Stimulated activated CD4-positive, alpha-beta T cell treated with anti-CD3 and anti-CD28 coated beads, Interleukin-1b, Interleukin-23, amount 100 ng/mL, for 24 hours (primary cell): ENCODE measurements at places on chromosomes 11 and 22.

DNA sequence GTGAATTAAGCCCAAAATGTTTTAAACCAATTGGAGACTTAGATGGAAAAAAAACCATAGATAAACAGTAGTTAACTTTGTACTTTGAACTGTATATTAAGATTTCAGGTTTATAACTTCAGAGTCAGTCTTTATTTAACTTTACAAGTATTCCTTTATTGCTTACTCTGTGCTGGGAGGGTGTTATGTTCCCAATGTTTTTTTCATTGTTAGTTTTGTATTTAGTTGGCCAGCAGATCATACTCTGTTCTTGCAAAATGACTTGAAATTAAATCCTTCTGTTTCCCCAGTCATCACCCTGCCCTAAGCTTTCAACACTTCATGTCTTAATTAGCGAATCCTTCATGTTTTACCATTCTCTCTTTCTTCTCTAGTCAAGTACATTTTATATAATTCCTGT is 25.3 kb downstream of the SIK2 start:
- DNase-seq: no peak

DNA sequence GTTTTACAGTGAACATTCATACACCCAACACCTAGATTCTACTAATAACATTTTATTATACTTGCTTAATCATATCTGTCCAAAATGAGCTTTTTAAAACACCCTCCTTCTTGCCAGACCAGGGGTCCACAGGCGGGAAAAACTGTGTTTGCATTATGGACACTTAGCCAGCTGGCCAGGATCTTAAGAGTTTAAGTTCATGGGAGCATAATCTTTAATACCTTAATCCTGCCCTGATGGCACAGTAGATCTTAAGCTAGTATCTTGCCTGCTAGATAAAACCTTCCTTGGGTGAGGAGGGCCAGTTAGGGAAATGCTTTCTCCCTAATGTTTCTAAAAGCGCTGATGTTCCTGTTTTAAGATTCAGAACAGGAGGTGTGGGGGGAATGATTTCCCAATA is 13.1 kb upstream of the CCDC134 start:
- no peak for DNase-seq

- DNase-seq: no peak
Measured at GRCh38 chr11:14567064-14567651, 47.0 kb upstream of the PSMA1 start.

GRCh38 chr11:123577081-123577598 is 77.3 kb downstream of the SCN3B start:
- DNase-seq: peak; percentile 54

DNA sequence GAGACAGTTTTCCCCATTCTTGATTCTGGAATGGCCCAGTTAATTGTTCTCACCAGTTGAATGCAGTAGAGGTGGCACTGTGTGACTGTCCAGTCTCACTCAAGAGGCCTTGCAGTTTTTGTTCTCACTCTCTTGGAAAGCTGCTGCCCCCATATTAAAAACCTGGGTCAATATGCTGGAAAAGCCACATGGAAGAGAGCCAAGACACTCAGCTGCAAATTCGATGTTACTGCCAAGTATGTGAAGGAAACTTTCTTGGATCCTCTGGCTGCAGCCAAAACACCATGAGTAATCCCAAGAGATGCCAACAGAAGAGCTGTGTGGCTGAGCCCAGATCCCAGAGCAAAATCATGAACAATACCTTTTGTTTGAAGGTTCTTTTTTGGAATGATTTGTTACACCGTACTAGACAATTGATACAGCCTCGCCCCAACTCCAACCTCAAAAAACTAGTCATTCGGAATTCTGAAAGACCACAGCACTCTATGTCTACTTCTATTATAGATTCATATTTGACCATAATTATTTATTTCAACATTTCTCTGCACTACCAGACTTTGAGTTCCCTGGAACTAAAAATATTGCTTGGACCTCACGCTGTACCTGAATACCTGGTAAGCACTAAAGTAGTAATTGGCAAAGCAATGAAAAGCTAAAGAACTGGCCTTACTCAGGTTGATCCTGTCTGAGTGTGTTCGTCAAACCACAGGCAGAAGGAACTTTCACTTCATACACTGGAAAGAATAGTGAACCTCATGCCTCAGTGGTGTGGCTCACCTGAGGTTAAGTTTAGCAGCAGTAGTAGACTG is 378.8 kb downstream of the ETS1 start:
- no peak for DNase-seq

DNA sequence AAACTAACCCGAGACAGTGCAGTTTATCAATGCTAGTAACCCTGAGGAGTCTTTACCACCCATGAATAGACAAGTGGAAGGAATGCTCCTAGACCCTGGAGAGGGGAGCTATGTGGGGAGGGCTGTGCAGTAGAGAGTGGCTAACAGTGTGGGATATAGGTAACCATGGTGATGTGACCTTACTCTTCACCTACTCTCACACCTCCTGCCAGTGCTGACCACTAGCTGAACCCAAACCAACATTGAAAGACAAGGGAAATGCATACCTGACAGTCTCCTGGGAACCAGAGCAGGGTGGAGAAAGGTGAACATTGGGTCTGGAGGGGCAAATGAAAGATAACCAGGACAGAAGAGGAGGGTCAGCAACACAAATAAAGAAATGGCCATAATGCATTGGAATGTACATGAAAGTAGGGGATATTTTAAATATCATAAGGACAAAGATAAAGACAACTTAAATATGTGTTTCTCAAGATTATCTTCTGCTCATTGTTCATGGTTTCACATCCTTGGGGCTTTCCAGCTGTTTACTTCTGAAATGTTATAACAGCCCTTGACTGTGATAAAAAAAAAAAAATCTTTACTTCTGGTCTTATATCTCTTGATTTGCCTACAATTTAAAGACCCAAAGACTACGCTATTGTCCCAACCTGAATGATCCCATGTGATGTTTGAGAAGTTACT is 983.3 kb upstream of the TENM4 start:
- no peak for DNase-seq

GRCh38 chr11:92227230-92227814 is 2.7 kb downstream of the FAT3 start:
- DNase-seq: no peak

DNA sequence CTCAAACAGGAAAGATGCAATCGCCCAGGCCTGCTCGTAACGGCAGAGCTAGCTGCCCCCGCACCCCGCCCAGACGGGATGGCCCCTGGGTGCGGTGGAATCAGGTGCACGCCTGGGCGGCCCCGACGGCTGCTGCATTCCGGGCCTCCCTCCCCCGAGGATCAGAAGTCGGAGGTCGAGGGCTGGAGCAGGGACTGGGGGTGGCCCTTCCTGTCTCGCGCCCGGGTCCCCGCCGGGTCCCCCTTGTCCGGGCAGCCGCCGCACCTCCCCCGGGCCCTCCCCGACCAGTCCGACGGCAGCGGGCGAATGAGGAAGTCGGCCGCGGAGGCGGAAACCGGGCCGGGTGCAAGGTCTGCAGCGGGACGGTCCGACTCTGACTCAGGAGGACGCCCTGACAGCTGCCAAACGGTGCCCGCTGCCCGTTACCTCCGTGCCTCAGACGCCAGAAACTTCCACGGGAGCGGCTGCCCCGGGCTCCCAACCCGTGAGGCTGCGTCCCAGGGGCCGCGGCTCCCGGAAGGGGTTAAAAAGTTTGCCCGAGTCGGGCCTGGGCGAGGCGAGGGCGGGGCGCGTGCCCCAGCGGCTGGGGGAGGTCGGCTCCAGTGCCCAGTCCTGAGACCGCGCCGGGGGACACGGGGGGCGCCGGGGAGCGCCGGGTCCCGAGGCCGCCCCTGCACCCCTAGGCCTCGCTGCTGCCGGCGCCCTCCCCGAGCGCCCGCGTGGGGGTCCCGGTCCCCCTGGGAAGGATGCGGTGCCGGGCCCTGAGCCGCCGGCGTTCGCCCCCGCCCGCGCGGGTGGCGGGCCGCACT is 663 bp downstream of the MYH9 start:
- no peak for DNase-seq

DNA sequence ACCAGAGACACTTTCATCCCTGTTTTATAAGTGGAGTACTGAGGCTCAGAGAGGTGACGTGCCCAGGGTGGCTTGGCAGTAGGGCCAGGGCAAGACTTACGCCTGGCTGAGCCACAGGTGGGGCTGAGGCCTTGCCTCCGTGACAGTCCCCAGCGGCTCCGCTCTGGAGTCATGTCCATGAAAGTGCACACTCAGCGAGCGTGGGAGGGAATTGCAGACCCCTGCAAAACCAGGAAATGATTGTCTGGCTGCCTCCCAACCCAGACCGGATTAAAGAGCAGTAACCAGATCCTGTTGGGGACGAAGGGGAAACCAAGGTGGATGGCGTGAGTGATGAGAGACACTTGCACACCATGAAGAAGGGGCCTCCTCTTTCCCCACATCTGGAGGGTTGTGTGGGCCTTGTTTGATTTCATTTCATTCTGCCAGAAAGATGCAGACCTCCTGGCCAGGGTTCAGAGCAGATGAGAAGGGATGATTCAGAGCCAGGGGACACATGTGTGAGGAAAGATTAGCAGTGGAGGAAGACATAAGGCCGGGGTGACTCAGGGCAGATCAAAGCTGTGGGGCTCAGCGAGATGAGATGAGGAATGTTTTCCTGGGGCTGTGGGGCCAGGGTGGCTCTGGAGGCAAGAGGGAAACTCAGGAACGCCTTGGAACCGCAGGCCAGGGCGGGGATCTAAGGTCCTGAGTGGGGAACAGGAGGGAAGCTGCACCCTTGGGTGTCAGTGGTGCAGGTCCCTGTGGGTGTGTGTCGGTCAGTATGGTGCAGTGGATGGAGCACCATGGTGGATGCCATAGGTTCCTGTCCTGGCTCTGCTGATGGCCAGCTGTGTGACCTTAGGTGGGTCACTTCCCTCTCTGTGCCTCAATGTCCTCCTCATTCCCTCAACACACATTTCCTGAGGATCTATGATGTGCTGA is 29.9 kb upstream of the LRRC32 start:
- no peak for DNase-seq

GRCh38 chr11:119560961-119561360 is 138.0 kb upstream of the THY1 start:
- no peak for DNase-seq

- no peak for DNase-seq
Measured at GRCh38 chr11:122742301-122743018, 86.9 kb downstream of the UBASH3B start.

DNA sequence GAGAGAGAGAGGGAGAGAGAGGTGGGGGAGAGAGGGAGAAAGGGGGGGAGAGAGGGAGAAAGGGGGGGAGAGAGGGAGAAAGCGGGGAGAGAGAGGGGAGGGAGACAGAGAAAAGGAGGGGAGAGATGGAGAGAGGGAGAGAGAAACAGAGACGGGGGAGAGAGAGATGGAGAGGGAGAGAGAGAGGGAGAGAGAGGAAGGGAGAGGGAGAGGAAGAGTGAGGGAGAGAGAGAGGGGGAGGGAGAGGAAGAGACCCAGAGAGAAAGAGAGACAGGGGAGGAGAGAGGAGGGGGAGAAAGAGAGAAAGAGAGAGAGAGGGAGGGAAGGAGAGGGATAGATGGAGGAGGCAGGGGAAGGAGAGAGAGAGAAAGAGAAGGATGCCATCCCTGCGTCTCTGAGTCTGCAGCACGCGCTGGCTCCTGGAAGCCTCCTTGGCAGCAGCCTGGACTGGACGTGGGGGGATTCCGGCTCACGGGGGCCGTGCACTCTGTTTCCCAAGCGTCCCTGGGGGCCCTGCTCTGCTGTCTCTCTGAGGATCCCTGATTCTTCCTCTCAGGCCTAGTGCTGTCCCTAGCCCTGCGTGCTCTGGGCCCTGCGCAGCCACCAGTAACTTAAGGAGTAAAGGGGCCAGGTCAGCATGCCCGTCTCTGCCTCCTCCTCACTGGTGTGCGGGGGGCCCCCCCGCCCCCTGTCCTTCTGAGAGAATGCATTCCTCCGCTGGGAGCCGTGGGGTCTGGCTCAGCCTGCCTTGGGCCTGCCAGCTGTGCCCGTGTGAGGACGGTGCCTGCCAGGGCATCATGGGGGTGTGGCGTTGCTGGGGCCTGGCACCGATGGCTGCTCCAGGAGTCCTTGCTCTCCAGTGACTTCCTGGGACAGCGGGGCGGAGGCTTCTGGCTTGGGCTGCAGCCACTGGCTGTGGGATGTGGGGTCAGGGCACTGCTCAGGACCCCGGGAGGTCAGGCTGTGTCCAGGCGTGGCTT is 429.5 kb downstream of the TBC1D22A start:
- no peak for DNase-seq

DNA sequence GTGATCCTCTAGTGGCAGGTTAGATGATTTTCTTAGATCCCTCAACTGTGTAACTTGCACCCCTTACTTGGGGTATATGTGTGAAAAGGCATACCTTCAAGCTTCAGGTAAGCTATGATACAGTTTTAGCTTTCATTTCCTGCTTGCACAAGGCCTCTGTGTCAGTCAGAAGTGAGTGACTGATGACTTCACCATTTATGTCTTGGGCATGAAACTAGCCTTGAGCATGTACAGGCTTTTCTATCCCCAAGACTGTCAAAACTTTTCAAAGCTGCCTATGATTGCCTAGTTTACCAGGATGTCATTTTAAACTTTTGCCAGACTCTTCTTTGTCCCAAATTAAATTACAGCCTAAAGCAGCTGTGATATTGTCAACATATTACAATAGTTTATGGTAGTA is 286.1 kb upstream of the CNTN5 start:
- no peak for DNase-seq

DNA sequence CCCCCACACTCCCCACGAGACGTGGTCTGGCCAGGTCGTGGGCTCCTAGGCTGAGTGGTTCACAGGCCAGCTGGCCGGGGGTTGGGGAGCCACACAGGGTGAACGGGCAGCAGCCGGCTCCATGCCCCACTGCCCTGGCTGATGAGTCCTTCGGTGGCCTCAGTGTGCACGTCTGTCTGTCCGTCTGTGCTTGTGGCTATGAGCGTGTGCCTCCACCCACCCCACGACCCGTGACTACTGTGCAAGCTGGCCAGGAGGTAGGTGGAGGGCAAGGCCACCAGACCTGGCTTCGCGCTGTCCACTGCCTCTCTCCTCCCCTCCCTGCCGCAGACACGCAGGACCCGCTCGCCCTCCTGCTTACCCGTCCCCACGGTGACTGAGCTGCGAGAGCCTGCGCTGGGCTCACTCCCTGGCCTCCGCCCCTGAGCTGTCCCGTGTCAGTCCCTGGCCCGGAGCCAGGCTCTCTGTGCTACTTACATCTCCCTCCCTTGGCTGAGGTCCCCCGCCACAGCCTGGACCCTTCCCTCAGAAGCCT is 14.1 kb downstream of the CSDC2 start:
- DNase-seq: no peak

GRCh38 chr11:39363571-39363970 is 2095.9 kb downstream of the LRRC4C start:
- no peak for DNase-seq
